CD4-positive, alpha-beta T cell treated with Interleukin-12 subunit alpha and Interleukin-12 subunit beta, for 1 hour (primary cell): ENCODE measurements at places on chromosomes 2 and 18.

- DNase-seq, result no peak
Observed at GRCh38 chr2:158996378-158996993, 28.0 kb downstream of the TANC1 start.

- peak; percentile 73 for DNase-seq
Observed at GRCh38 chr2:102355526-102356380, at the start of gene IL18R1. Gene IL18R1, plus strand, starts transcription at chr2:102355796. Its CDS starts 6,865 bp downstream, at chr2:102362661.

- no peak for DNase-seq
Observed at GRCh38 chr2:215410932-215411285, 25.0 kb downstream of the FN1 start.

DNA sequence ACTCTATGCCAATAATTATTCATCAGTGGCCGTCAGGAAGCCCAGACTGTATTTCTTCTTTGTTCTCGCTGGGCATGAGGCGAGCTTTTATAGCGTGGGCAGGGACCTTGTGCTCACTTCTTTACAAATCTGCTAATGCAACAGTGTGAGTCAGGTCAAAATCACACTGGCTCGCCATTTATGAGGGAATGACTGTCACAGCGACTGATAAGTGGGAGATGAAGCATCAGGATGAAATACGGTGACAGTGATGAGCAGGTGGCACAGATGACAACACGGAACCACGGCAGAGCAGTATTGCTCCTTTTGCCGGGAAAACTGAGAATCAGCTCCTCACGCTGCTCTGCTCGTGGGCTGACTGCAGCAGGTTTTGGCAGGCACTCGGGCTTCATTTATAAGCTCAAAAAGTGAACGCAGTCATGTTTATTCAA, 20.5 kb downstream of the TYMS start:
- DNase-seq, result no peak

GRCh38 chr2:97857553-97857952, 138.2 kb downstream of the TMEM131 start:
- no peak for DNase-seq

DNA sequence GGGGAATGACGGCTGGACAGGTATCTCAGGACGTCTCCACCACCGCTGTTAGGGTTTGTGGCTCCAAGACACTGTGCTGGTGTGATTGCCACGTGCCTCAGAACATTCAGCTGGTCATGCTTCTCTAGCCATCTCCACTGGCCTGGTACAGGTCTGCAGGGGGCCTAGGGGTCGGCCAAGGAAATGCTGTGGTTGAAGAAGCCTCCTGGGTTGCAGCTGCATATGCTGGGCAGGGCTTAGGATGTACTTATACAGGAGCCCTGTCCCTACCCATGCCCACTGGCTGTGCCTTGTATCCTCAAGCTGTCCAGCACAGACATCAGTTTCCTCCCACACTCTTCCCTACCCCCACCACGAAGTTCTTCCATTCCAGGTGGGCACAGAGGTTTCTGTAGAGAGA, 64.1 kb downstream of the NPPC start:
- no peak for DNase-seq

DNA sequence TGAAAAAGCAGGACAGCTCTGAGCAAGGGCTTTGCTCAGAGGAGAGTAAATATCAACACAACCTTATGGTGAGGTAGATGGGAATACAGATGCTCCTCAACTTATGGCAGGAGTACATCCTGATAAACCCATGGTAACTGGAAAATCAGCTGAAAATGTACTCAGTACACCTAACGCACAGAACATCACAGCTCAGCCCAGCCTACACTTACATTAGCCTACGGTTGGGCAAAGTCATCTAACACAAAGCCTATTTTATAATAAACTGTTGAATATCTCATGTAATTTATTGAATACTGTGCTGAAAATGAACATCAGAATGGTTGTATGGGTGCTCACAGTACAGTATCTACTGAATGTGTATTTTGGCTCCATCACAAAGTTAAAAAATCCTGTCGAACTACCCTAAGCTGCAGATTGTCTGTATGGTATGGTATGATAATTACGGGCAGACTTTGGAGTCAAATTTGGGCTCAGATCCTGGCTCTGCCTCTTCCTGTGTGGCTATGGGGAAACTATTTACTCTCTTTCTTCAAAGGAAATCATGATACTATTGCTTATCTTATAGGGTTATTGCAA, 120.3 kb upstream of the LYPD1 start:
- DNase-seq, result no peak

DNA sequence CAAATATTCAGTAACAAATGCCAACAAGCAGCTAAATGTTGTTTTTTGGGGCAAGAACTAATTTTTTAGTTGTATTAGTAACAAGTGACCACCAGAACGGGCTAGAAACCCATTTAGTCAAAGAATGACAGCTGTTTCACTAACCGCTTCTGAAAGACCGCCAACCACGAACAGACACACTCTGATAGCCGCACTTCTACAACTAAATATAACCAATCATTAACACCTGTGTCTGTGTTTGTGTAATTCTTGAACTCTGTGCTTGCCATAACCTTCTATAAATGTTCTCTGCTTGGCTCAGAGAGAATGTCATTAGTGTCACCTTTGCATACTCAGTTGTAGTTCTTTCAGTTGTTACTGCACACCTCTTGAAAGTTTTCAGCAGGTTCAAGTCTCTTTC, 526.3 kb upstream of the LRRTM1 start:
- no peak for DNase-seq

GRCh38 chr2:19754907-19755306, 146.9 kb downstream of the TTC32 start:
- DNase-seq, result no peak

GRCh38 chr2:126799301-126799700, 99.4 kb upstream of the TEX51 start:
- no peak for DNase-seq

DNA sequence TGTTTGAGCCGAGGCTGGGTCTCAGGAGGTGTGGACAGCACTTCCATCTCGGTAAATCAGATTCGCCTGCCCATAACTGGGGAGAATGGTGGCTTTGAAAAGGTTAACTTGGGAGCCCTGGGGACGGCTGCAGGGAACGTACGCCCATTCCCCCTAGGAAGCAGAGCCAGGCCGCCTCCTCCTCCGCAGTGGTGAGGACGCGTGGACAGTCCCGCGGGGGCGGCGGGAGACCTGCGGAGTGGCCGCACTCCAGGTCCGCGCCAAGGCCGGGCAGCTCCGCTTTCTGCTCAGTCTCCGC, 845 bp upstream of the MYCN start:
- DNase-seq, result peak; percentile 9

- no peak for DNase-seq
Observed at GRCh38 chr2:228735697-228736096, 535.4 kb downstream of the PID1 start.

DNA sequence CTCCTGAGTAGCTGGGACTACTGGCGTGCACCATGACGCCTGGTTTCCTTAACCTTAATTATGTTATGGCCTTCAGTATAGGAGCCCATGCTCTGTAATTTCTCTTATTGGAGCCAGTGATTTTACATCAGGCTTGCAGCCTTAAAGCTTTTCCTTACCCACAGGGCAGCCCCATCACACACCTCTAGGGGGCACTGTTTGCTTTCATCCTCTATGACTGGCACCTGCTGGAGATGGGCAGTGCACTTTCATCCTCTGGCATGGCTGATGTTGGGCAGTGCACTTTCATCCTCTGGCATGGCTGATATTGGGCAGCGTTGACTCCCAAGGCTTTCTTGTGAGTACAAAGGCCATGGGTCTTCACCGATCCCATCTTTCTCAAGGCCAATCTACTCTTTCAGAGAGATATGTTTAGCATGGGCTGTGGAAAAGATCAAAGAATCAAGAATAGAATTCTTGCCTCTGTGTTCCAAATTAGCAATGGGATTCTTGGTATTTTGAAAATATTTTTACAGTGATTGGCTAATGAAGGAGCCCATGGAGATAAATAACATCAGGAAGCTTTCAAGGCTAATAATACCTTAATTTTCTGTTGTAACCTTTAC, 80.7 kb upstream of the MEX3C start:
- DNase-seq, result peak; percentile 20

- DNase-seq, result no peak
Observed at GRCh38 chr2:210496512-210496911, 20.0 kb upstream of the LANCL1 start.

GRCh38 chr2:211216221-211216620, 659.8 kb downstream of the CPS1 start:
- no peak for DNase-seq

DNA sequence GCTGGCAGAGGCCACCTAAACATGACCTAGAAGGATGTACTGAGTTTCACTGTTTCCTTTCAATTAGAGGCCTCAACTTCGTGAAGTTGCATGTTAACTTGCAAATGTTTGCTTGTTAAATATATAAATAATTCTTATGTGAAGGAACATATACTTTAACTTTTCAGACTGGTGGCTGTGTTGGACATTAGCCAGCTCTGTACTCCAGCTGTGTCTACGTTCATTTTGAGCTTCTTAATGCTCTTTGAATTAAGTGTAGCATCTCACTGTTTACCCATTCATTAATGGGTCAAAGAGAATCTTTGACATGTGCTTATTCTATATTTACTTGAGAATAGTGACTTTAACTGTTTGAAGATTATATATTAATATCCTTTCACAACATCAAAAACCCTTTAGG, 823.2 kb upstream of the ID2 start:
- no peak for DNase-seq

GRCh38 chr2:128374711-128375413, 56.2 kb upstream of the HS6ST1 start:
- DNase-seq, result no peak

- no peak for DNase-seq
Observed at GRCh38 chr18:10588975-10589374, 63.1 kb downstream of the NAPG start.

DNA sequence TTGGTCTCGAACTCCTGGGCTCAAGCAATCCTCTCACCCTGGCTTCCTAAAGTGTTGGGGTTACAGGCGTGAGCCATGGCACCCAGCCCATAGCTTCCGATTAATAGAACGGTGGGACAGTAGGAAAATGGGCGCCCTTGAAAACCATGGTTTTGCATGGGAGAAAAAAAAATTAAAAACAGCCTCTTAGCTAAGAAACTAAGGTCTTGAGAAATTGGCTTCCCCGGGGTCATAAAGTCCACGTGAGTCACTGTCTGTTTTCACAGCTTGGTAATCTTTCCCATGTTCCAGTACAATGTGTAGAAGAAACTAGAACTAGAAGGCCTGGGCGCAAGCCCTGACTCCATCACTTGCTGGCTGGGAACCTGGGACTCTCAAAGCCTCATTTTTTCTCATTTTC, 20.7 kb downstream of the B3GNT2 start:
- DNase-seq, result no peak

GRCh38 chr18:31426021-31426420, 21.5 kb upstream of the DSG3 start:
- DNase-seq, result no peak

DNA sequence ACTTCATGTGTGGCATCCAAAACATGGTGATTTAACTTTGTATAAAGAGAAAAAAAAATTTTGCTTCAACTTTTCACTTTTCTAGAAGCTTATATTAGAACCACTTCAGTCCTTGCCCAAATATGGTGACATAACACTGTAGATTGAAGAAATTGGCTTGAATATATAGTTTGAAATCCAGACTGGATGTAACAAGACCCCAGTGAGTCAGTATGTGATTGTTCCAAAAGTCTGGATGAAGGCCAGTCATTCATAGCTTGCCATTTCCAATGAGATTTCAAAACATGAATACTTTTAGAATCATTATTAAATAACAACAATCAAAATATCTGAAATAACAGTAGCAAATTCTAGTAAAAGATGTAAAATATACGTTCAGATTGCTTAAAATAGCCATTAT, 104.8 kb upstream of the FN1 start:
- no peak for DNase-seq

GRCh38 chr2:230905448-230906421, 19.3 kb downstream of the GPR55 start:
- DNase-seq, result peak; percentile 53

- DNase-seq, result no peak
Observed at GRCh38 chr2:111982822-111983221, 72.2 kb upstream of the TMEM87B start.

DNA sequence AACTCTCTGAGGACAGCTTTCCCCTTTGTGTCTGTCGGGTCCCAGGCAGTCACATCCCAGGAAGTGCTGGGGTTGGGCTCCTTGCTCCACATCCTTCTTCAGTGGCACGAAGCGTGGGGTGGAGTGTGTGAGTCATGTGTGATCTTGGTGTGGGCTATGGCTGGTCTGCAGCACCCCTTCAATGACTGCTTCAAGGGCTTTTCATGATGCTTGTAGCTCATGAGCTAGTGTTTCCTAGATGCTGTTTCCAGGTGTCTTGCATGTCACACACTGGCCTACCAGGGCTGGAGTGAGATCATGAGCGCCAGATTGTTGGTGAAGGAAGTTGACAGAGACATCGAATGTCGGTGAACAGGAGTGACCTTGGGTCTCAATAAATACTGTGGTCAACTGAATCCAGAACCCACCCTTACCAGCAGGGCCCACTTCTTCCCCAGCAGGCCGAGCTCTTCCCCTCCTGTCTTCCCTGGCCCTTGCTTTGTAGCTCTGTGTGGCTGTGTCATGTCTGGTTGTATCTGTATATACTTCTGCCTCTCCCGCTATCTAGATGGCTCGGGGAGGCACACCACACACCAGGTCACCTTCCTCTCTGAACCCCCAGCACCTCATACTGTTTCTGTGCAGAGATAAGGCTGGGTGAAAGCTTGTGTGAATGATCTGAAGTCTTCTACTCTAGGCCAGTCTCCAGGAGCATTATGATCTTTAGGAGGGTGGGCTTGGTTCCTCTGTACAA, 3.8 kb downstream of the C2orf92 start:
- no peak for DNase-seq

GRCh38 chr2:59249441-59250306, 1008.5 kb upstream of the FANCL start:
- DNase-seq, result no peak

- no peak for DNase-seq
Observed at GRCh38 chr18:79695856-79696850, 16.6 kb downstream of the CTDP1 start.

GRCh38 chr2:161223139-161223732, 63.0 kb downstream of the TANK start:
- DNase-seq, result peak; percentile 66

DNA sequence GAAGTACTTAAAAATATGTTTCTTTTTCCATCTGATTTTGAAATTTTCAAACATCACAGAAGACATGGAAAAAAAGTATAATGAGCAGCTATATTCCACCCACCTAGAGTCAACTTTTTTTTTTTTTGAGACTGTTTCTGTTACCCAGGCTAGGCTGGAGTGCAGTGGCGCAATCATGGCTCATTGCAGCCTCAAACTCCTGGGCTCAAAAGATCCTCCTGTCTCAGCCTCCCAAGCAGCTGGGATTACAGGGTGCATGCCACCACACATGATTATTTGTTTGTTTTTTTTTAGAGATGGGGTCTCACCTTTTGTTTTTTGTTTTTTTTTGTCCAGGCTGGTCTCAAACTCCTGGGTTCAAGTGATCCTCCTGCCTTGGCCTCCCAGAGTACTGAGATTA, 26.6 kb upstream of the UGGT1 start:
- no peak for DNase-seq

GRCh38 chr2:27809761-27810241, 38.3 kb downstream of the MRPL33 start:
- DNase-seq, result no peak

- no peak for DNase-seq
Observed at GRCh38 chr18:42839408-42839807, 276.1 kb downstream of the RIT2 start.
